Dorsolateral prefrontal cortex (tissue), 122 donors: ENCODE measurements at places on chromosomes 2 and 18.

- no peak for DNase-seq
Measured at GRCh38 chr2:219967247-219968245, 340.1 kb downstream of the SLC4A3 start.

- peak; percentile 75 for DNase-seq
Measured at GRCh38 chr2:231297108-231297908, 98.2 kb upstream of the B3GNT7 start.

- no peak for DNase-seq
Measured at GRCh38 chr2:25814681-25815080, 63.6 kb downstream of the ASXL2 start.

- DNase-seq, result no peak
Measured at GRCh38 chr18:30149585-30149984, 893.0 kb downstream of the DSC3 start.

- no peak for DNase-seq
Measured at GRCh38 chr2:189000221-189000620, 26.0 kb downstream of the COL3A1 start.

DNA sequence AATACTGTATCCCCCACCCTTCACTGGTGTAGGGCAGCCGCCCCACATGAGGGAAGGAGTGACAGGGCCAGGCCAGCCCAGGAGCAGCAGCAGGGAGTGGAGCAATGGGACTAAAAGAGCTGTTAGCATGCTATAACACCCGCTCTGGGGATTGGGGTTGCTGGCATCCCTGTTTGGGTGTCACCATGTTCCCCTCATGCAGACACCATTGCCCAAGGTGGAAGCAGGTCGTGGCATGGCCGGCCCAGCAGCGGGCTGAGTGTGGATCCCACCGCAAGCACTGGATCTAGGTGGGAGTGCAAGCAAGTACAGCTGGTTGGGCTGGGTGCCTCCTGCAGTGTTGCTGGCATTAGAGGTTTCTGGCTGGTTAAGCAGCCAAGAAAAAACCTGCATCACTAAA lies 3.3 kb upstream of the SULT6B1 start:
- no peak for DNase-seq

GRCh38 chr2:86822668-86823345 lies 32.1 kb upstream of the CD8A start:
- DNase-seq, result no peak

- no peak for DNase-seq
Measured at GRCh38 chr2:240395448-240395847, 40.0 kb upstream of the GPC1 start.

DNA sequence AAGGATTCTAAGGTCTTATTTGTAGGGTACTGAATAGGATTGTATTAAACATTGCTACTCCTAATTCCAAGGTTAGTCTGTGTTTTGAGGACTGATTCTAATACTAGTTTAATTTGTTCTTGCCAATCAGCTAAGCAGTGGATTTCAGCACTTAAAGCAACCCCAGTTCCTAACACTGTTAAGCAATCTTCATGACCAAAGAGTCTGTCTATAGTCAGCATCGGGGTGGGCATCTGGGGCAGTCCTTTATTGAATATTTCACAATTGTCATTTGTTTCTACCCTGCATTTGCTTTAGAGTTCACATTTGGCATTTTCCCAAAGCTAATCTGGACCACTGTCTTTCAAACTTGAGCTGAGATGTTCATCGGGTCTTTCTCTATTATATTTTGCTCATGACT lies 248.0 kb upstream of the TANK start:
- DNase-seq, result no peak
